Fibroblast of skin of right biceps (primary cell): ENCODE measurements at places on chromosomes 3 and 15.

DNA sequence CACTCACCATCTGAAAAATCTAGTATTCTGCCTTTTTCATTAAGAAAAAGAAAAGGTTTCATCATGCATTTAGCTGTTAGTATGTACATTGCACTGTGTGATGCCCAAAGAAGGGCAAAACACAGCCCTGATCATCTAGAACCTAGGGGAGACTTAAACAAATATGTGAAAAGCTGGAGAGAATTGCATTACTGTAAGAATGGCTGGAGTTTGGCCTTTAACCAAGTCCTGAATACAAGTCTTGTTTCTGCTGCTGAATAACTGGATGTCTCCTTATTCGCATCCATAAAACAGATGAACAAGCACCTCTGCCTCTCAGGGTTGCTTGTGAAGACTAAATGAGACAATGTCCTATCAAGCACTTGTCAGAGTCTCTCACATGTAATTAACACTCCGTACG, 233.4 kb upstream of the LRTM1 start:
- DNase-seq = no peak

DNA sequence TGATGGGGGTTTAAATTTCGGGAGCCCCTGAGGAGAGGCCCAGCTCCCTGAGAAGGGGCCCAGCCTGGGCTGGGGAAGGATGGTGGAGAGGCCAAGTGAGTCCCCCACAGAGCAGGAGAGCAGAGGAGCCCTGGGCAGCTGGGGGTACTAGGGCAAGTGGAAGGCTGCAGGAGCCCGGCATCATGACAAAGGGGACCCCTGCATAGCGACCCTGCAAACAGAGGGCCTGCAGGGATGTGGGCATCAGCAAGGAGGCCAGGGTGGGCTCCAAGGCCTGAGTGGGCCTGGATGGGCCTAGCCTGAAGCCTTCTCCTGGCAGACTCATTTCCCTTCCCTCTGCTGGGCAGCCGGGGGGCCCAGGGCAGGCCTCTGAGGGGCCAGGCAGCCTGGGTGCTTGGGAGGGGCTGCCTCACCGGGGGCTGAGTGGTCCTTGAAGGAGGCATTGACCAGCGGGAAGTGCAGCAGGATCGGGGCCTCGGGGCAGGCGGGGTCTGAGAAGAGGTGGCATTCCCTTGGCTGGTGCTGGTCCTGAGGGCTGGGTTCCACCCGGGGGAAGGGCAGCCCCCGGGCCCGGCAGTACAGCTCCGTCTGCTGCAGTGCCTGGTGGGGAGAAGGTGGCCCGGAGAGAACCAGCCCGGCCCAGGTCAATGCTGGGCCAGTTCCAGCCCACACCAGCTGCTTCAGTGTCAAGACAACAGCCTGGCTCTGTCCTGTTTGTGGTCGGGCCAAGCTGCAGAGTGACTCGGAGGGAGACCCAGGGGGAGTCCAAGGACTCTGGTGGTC, 24.7 kb downstream of the PLA2G4D start:
- DNase-seq = no peak

DNA sequence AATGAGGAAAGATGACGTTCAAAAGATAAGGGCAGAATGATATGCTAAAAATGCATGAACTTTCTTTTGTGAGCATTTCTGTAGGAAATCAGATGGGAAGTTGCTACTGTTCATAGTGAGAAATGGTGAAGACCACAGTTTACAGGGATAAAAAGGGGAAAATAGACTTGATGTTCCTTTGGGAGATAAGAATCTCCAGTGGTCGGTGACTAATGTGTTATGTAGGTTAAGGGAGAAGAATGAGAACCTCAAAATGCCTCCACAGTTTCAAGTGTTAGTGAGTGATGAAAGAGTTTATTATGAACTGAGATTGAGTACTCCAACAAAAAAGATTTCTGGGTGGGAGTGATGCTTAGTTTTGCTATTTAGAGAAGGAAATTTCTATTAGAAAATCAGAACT, 247.2 kb downstream of the LSAMP start:
- peak; percentile 60 for DNase-seq

- no peak for DNase-seq
Measured at GRCh38 chr3:38645076-38645475, 4.4 kb downstream of the SCN5A start.

GRCh38 chr3:180617049-180617448, 15.1 kb downstream of the TTC14 start:
- DNase-seq = no peak
